ENCODE measurements at places on chromosomes 3 and 15.
A peak's percentile ranks its signal among the peaks of the same experiment; 100 is the strongest.

DNA sequence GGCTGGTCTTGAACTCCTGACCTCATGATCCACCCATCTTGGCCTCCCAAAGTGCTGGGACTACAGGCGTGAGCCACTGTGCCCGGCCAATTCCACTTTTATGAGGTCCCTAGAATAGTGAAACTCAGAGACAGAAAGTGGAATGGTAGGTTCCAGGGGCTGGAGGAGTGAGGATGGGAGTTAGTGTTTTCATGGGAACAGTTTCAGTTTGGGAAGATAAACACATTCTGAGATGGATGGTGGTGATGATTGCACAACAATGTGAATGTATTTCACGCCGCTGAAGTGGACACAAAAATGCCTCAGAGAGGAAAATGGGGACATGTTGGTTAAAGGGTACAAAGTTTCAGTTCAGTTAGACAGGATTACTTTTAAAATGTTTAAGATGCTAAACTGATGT, 22.5 kb upstream of the HDAC11 start:
- DNase-seq, result no peak

- DNase-seq, result no peak
These were observed 314.8 kb upstream of the CTDSPL start for GRCh38 chr3:37546876-37547275.

GRCh38 chr3:89042236-89042835, 65.1 kb upstream of the EPHA3 start:
- no peak for DNase-seq

DNA sequence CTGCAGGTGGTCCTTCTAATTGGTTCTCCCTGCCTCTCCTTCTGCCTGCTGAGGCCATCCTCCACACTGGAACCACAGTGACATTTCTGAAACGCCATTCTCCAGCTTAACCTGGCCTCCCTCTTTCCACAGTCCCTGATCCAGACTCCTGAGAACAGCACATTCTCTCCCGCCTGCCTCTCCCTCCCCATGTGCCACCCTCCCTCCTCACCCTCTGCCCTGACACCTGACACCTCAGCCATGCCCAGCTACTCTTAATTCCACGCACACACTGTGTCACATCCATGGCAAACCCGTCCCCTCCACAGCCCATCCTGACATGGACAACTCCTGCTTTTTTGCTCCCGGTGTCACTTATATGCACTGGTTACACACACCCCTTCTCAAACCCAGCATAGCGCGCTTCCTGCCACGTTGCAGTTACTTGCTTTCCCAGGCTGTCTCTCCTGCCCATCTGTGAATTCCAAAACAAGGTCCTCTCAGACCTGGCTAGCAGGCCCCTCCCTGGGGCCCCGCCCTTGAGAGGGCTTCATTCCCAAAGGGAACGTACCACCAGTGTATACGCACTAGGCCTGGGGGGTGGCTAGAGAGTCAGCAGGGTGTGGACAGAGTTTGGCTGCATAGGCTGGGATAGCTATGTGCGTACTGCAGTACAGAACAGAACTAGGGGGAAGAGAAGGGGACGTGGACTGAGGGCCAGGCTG, 92.7 kb upstream of the BLM start:
- DNase-seq, result no peak

- no peak for DNase-seq
These were observed 15.8 kb upstream of the NFKBIZ start for GRCh38 chr3:101833446-101833974.

DNA sequence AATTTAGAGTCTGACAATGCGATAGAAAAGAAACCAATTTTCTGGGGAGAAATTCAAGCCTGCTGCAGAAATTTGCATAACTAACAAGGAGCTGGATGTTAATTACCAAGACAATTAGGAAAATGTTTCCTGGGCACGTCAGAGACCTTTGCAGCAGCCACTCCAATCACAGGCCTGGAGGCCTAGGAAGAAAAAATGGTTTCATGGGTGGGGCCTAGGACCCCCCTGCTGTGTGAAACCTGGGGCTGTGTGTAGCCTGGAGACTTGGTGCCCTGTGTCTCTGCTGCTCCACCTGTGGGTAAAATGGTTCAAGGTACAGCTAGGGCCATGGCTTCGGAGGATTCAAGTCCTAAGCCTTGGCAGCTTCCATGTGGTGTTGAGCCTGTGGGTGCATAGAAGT, 837.9 kb downstream of the OTOL1 start:
- DNase-seq, result no peak

DNA sequence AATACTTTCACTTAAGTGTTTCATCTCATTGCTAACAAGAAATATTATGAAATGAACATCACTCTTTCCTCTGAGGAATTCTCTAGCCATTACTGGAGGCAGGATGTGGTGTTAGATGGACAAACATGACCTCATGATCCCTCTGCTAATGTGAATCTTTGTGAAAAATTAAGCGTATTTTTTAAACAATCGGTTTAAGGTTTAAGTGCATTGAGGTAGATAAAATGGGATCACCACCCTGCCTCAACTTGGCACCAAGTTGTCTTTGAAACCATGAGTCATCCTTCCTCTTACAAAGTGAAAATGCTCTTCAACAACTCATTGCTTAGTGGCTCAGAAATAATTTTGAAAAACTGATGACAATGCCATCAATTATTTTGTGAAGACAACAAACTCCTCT, 76.0 kb upstream of the DCBLD2 start:
- DNase-seq, result no peak

DNA sequence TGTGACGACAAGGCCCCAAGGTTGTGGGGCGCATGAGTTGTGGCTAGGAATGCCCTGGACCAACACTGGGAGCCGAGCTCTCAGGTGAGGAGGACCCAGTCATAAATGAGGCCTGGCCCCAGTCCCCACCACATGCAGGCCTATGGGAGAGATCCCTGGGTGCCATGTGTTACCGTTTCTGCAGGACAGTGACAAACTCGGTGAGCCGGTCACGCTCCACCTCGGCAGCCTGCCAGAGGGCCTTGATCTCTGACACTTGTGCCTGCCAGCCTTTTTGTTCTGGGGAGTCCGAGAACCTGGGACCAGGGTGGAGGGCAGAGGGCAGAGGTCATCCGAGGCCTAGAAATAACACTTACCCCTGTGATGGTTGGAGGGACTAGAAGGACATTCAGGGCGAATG, 27.7 kb upstream of the HHATL start:
- DNase-seq, result peak; percentile 19

GRCh38 chr3:63557912-63558311, 94.6 kb upstream of the SNTN start:
- no peak for DNase-seq

GRCh38 chr3:123760817-123761216, 123.3 kb downstream of the MYLK start:
- DNase-seq, result no peak

DNA sequence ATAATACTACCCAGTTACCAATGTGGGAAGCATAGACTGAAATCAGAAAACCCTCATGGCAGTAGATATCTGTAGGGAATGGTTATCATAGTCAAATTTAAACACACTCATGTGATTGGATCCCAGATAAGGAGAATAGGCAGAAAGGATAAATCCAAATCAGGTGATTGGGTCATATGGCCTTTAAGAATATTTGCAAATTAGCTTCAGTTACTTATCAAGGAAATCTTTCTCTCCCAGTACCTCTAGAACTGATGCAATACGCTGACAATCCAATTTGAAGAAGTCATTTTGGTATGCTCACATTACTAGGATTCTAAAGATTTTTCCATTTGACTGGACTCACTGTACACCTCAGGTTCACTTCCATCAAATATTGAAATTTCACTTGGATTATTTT, 87.7 kb upstream of the MNS1 start:
- no peak for DNase-seq

- no peak for DNase-seq
These were observed 238.7 kb downstream of the XXYLT1 start for GRCh38 chr3:195032106-195032759.

DNA sequence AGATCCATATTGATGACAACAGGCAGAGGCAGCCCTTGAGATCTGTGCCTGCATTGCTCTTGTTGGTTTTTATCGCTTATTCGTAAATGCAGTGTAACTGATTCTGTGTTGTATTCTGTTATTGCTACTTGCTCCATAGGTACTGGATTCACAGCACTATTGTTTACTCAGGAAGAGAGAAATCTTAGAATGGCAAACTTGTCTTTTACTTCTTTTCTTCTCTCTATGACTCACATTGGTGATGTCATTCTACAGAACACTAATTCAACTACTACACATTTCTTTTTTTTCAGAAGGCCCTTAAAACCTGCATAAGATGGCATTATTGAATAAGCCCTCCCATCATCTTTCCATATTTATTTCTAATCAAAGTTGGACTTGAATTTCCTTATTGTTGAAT, 201.0 kb upstream of the GBE1 start:
- DNase-seq, result no peak

DNA sequence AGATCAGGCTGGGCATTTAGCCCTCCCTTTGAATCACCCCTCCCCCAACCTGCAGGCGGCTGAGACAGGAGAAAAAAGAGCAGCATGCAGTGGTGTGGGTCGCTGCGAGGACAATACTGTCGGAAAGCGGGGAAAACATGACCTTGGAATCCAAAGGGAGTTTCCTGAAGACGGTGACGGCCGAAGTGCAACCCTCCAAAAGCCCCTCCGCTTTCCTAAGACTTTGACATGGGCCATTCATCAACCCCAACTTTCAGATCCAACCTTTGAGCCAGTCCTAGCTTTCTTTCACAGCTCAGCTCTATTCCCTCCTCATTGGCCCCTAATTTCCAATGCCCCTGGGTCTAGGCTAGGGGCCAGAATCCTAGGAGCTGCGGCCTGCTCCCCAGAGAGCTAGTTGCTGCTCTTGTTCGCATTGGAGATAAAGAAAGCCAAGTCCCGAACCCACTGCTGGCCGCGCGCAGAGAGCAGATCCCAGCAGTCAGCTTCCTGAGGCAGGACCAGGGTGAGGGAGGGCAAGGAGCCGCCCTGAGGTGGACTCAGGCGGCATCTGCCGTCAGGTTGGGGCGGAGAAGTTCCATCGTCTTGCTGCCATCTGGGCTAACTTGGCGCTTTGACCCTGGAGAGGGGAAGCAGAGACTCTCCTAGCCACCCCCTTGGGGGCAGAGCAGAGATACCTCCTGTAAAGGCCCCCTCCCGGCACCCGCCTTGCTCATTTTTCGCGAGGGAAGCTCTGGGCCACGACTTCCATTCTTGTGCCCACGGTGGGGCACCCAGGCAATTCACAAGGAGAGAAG, 914 bp downstream of the ZIC4 start:
- no peak for DNase-seq

GRCh38 chr15:68354923-68355322, 77.0 kb downstream of the ITGA11 start:
- no peak for DNase-seq

DNA sequence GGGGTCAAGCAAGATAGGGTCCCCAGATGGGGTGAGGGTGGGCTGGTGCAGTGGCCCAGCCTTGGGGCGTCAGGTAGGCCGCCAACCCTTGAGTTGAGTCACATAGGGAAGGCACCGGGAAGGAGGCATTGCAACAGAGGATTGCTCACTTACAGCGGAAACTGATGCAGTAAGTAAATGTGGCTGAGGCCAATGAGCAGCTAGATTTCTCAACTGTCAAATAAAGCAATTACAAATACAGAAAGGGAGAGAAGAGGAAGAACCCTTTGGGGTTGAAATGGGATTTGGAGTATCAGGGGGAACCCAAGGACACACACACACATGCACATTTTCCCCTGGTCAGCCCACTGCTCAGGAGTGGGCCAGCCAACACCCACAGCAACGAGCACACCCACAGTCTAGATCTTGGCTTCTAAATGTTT, 44.0 kb downstream of the CHSY1 start:
- no peak for DNase-seq

- DNase-seq, result no peak
These were observed 14.1 kb downstream of the CTSH start for GRCh38 chr15:78930577-78931388.

GRCh38 chr15:38589502-38589901, 24.9 kb upstream of the RASGRP1 start:
- no peak for DNase-seq

DNA sequence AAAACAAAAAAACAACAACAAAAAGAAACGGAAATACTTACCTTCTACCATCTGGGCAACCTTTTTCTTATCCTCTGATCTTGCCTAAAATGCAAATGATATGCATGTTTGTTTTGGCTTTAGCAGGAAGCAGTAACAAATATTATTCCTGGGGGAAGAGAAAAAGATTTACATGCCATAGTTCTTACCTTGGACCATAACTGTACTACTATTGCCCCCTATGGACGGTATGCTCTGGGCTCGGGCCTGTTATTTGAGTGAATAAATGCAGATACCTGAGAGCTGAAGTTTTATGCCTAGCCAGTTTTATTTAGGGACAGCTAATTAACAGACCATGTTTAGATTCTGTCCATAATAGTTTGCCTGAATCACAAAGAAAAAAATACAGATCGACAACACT, 12.6 kb upstream of the STARD5 start:
- DNase-seq, result no peak

- DNase-seq, result no peak
These were observed 254.1 kb upstream of the CTDSPL start for GRCh38 chr3:37607604-37608003.

- no peak for DNase-seq
These were observed 46.3 kb downstream of the GPR171 start for GRCh38 chr3:151156618-151157216.

DNA sequence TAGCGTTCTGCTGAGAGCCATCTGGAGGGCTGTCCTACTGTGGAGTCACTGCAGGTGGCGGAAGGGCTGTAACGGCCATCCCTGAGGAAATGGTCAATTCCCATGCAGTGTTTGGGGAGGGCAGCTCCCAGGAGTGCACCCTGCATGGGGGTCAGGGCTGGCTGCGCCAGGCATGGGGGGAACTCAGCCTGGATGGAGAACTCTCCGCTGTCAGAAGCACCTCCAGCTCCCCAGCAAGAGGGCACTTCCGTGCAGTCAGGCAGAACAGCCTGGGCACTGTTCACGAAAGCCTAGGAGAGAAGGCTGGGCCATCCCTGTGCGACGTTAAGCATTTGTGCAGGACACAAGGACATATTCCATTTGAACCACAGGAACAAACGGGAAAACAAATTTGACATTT, 105.2 kb downstream of the LRIG1 start:
- no peak for DNase-seq

GRCh38 chr3:14788644-14789043, 30.1 kb upstream of the FGD5 start:
- no peak for DNase-seq

GRCh38 chr3:3665546-3665945, 133.7 kb upstream of the LRRN1 start:
- DNase-seq, result no peak

DNA sequence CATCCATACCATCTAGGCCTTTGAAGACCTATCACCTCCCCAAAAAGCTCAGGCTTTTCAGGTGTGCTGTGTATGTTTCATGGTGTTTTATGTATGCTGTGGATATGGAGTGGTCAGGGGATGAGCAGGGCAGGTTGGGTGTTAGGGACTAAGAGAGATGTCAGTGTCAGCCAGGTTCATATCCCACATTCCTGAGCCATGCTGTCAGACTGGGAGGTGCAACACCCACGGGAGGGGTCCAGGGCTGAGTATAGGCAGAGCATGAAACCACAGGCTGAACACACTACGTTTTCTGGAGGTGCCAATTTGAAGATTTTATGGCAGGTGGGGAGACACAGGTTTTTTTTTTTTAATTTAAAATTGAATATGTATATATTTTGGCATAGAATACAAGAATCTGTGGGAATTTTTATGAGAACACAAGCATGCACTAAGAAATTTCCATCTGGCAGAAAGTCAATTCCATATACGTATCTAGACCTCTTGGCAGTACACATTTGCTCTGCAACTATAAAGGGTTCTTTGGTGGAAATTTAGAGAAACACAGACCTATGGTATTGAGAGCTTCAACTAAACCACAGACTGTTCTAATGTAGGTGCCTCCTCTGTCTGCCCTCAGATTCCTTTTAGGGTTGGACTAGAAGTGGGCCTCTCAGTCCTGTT, 101.9 kb upstream of the RNU6-1 start:
- peak; percentile 25 for DNase-seq

GRCh38 chr15:32991619-32992111, 202.8 kb downstream of the FMN1 start:
- no peak for DNase-seq
